ENCODE measurements at places on chromosomes 11 and 22. TPM values are rescaled to one million over a fixed set of nuclear protein-coding genes. Genes with fewer than 3 reads are reported as not detected.

DNA sequence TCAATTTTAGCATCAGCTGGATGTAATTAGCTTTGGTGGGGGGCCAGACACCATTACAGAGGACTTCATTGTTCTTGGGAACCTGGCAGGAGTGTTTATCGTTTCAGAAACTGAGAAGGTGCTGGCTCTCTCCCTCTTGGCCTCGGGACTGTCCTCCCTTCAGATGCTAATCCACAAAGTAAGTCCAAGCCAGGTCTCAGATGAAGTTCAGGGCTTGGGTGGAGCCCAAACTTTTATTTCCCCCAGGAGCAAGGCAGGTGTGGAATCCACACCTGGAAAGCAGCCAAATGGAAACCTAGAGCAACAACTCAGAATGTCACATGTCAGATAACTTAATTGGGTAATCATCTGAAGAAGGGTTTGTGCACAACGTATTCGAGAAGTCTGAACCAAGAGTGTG lies 119.2 kb downstream of the ME3 start:
- no peak for DNase-seq

The C11orf24 gene
- 18.3 TPM for total RNA-seq

The TPH1 gene
- total RNA-seq, result under 0.01 TPM

- peak; percentile 47 for DNase-seq
Observed at GRCh38 chr11:127965939-127966668, 621.3 kb downstream of the ETS1 start.

GRCh38 chr22:46009730-46010129 lies 32.8 kb upstream of the WNT7B start:
- no peak for DNase-seq

The GVQW3 gene
- total RNA-seq, result 0.26 TPM

- DNase-seq, result no peak
Observed at GRCh38 chr11:75582895-75583717, 21.1 kb downstream of the SERPINH1 start.

The OR2D2 gene
- not detected for total RNA-seq

The FDXACB1 gene
- total RNA-seq, result 0.77 TPM

The KRTAP5-7 gene
- total RNA-seq, result not detected

DNA sequence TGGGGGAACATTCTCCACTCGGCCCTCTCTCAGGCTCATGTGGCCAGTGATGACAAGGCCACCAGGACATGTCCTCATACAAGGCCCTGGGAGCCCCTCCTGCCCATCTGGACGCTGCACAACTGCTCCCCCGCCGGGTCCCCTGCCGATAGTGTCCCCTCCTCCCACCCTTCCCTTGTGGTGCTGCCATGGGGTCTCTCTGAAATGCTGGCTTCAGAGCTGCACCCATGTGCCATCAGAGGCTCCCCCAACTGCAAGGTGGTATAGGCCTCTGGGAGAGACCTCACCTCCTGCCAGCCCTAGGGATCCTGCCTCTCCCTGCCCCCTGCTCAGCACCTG lies 113.0 kb downstream of the KCNQ1OT1 start:
- DNase-seq, result no peak

DNA sequence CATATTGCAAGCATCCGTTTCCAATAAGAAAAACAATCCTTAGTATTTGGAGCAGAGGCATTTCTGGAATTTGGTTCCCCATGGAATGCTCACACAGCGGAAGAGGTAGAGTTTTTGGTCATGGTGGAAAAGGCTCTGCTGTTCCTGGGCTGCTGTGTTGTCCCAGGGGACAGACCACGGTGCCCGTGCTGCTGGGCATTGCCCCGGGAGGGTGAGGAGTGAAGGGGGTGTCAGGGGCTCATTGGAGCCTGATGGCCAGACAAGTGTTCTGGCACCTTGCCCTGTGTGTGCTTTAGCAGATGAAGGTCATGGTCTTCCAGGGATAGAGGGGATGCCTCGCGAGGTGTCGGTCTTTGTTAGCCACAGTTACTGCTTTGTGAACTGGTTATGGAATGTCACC lies 61.2 kb downstream of the MPPED1 start:
- DNase-seq, result no peak

DNA sequence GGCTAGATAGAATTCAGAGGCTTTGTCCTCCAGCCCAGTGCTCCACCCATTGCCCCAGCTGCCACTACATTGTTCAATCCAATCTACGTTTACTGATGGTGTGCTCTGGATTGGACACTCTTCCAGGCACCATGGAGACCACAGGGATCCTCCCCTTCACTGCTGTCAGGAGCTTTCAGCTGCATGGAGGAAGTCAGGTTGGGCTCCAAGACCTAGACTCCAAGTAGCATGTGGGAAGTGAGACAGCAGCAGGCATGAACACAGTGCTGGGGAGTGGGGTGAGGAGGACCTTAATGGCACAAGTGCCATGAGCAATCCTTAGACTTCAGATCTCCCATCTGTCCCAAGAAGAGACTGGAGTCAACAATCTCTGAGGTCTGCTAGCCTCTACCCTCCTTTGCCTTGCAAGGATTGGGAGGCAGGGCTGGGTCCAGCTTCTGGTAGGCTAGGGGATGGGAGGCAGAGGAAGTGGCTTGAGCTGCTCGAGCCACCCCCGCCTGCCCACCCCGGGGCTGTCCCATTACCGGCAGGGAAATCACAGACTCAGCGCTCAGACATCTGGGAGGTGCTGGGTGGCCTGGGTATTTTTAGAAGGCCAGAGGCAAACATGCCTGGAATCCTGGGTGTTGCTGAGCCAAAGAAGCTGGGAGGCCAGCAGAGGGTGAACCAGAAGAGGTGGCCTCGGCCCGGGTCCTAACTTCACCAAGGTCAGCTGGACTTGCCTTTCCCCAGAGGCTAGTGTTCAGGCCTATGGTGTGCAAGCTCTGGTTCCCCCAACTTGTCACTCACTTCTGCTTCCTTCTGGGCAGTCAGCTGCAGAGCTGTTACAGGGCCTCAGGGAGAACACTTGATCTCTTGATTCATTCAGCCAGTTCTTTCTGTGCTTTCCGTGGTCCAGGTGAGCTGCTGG lies 15.2 kb upstream of the FCHSD2 start:
- DNase-seq, result no peak

- no peak for DNase-seq
Observed at GRCh38 chr11:10641912-10642697, 51.5 kb downstream of the IRAG1 start.

The CD6 gene
- not detected for total RNA-seq

DNA sequence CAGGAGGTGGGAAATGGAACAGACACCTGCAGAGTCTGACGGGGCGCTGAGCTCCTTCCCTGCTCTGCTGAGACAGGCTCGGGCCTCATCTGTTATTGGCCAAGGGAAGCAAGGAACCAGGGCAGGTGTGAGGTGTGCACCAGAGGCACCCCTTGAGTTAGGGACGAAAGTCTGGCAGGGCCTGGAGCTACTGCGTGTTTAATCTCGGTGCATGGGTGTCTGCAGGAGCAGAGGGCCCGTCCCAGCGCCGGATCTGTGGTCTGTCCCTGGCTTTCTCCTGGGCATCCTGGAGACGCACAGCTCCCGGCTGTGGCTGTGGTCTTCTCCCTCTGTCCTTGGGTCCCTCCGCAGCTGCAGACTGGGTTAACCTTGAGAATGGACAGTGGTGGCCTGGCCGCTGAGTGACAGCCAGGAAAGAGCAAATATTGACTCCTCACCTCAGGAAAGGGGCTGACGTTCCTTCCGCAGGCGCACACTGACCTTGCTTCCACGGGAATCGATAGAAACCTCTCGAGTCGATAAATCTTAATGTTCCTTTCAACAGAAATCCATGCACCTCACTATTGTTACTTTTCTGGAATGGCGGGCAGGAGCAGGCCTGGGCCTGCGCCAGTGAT lies 975.6 kb downstream of the BRD1 start:
- DNase-seq, result no peak

GRCh38 chr11:130766650-130767565 lies 149.4 kb downstream of the SNX19 start:
- no peak for DNase-seq

- DNase-seq, result no peak
Observed at GRCh38 chr11:16793511-16793910, 55.1 kb downstream of the C11orf58 start.

- peak; percentile 81 for DNase-seq
Observed at GRCh38 chr11:102287964-102288724, 29.1 kb upstream of the BIRC3 start.

DNA sequence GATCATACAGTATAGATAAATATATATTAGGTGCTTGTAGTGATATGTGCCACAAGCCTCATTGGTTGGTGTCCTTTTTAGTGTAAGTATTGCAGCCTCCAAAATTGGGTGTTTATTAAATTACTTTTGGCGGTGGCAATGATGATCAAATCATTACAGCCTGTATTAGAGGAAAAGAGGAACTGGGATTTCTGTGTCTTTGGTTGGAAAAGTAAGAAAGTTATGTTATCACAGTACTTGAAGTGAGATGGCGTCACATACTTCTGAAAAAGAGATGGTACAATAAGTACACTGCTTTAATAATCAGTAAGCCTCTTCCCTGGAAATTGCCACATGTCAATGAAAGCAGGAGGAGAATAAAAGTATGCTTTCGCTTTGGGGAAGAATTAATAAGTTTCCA lies 523 bp upstream of the MPZL3 start:
- peak; percentile 23 for DNase-seq
